Tibial nerve (tissue), 4 donors: ENCODE measurements at places on chromosomes 6 and 20.

DNA sequence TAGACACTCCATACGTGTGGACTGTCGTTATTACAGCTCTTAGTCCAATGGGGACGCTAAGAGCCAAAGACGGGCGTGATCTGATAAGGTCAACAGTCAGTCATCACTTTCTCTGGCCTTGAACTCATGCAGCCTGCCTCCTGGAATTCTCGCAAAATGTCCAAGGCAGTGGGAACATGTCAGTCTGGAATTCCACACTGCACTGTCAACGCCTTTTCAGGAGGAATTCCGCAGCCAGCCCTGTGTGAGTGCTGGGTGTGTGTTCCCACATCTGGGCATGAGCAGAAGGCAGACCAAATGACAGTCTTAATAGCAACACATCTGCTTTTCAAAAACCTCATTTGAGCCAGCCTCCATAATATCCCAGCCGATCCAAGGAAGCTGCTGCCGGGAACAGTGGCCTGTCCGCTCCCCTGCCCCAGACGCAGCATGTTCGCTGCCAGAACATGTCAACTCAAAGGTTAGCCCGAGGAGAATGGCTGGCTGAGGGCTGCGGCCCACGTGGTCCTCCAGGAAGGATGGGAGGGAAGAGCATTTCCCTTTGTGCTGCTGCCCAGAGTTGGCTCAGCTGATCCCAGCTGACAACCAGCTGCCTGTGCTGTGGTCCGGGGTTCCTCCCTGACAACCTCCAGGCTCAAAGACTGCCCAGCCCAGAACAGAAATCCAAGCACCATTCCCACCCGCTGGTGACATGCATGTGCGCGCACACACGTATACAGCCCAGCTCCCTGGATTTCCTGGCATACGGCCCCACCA is 103.1 kb downstream of the SULF2 start:
- no peak for DNase-seq

GRCh38 chr6:42224222-42225028 is 6.8 kb upstream of the MRPS10 start:
- no peak for DNase-seq

GRCh38 chr6:137894779-137895385 is 27.8 kb downstream of the TNFAIP3 start:
- DNase-seq: no peak

- DNase-seq: no peak
Measured at GRCh38 chr20:4490606-4491280, 231.0 kb upstream of the PRND start.

DNA sequence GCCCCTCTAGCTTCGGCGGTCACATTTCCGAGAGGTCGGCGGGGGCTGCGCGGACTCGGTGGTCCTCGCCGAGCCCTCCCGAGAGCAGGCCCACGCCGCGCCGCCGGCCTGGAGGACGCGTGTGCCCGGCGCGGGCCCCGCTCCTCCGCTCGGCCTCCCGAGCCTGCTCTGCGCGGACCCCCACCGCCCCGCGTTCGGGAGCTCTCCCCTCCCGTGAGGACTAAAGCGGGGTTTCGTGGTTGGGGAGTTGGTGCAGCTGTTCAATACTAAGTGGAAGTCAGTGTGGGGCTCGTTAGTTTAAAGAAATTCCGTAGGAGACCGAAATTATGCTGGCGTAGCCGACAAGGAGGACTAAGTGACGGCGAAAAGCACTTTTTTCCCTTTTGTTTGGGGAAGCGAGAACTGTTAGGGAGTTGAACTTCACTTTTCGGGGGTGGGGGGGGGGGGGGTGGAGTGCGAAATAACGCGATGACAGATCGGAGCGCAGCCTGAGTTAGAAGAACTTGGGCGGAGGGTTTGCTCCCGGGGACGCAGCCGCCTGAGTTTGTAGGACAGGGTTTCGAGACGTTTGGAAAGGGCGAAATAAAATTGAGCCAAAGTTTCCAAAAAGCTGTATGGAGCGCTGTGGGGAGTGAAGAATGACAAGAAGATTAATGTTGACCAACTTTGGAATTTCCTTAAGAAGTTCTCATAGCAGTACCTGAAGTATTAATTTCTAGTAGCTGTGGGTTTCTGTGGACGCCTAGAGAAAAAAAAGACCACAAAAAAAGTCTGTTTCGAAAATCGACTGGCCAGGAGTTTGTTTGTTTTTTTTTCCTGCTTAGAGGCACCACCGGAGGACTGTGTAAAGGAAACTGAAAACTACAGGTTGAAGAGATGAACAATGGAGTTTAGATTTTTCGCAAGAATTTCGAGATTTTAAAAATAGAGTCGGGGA is 1.4 kb downstream of the QKI start:
- DNase-seq: peak; percentile 53

- peak; percentile 62 for DNase-seq
Measured at GRCh38 chr6:26304797-26305640, 60.0 kb upstream of the BTN3A2 start.

DNA sequence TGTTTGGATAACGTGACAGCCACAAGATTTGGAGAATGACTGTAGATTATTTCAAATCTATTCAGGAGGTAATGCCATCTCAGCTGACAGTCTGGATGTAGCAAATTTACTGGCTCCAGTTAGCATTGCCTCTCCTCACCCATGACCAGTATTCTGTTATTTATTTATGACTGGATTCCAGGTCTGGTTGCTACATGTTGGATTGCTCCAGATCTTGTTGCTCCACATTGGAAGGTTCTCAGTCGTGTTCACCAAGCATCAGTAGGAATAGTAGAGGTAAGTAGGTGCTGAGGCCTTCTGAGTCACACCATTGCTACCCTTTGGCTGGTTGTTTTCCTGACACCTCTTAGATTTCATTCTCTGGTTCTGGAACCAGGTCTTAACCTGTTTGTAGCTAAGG is 69.5 kb upstream of the ELOVL5 start:
- no peak for DNase-seq

DNA sequence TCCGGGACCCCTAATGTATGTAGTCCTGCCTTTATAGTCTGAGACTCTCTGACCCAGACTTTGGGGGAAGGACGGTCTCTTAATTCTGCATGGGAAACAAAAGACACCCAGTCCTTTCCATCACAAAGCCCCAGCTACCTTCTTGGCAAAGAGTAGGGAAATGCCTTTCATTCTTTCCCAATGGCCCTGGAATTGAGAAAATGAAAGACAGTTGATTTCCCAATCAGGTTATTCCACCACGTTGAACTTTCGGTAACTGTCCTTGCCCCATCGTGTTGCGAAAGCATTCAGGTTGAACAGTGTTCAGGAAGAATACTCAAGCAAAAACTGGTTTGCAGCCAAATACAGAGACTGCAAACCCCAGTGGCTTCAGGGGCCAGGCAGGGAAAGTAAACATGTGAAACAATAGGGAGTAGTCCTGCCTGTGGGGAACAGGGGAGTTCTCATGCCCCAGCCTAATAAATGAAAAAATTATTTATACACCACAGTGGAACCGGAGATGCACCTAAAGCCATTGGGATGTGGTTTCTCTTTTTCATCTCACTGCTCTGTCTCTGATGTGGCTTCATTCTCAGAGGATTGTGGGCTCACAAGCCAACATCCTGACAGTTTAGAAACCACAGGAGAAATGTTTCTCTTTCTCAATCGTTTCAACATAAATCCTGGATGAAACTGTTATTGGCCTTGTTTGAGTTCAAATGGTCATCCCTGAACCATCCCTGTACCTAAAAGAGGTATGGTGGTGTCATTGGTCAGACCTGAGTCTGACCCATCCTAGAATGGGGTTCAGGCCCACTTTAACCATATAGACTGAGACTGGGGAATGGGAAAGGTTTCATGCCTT is 44.2 kb upstream of the SLC9A8 start:
- DNase-seq: peak; percentile 41

GRCh38 chr6:85866370-85866730 is 223.7 kb upstream of the SYNCRIP start:
- DNase-seq: no peak

DNA sequence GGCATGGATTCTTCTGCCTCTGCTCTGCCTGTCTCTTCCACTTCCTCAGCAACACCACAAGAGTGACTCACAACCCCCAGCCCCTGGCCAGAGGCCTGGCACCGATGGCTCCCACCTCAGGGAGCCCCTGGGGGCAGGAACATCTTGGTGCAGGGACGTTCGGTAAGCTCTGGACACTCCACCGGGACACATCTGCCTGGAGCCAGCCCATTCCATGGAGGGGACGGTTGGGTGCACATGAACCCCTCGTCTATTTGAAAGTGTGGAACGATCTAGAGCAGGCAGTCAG is 246.5 kb downstream of the ERMARD start:
- no peak for DNase-seq

DNA sequence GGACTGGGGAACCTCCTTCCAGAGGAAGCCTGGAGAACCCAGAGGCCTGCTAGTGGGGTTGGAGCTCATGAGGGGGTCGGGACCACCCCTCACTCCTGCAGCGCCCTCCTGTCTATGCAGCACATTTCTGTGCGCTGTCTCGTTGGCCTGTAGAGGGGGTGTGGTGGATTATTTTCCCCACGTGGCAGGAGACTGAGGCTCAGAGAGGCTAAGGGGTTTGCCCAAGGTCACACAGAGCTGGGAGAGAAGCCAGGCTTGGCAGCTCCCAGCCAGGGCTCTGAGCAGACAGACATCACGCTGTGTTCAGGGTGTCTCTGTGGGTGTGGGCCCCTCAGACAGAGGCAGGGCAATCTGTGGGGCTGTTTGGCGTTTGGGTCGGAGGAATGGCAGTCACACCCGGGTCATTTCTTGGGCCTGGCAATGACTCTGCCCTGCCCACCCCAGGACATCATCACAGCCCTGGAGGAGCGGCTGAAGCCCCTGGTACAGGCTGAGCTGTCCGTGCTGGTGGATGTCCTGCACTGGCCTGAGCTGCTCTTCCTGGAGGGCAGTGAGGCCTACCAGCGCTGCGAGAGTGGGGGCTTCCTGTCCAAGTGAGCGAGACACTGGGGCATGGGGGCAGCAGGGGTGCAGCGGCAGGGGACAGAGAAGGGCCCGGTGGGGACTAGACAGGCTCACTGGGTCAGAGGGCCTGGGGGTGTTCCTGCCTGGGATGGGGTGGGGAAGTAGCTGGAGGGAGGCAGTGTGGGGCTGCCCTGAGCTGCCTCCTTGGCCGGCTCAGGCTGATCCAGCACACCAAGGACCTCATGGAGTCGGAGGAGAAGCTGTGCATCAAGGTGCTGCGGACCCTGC is 27.7 kb downstream of the UQCC2 start:
- DNase-seq: no peak

DNA sequence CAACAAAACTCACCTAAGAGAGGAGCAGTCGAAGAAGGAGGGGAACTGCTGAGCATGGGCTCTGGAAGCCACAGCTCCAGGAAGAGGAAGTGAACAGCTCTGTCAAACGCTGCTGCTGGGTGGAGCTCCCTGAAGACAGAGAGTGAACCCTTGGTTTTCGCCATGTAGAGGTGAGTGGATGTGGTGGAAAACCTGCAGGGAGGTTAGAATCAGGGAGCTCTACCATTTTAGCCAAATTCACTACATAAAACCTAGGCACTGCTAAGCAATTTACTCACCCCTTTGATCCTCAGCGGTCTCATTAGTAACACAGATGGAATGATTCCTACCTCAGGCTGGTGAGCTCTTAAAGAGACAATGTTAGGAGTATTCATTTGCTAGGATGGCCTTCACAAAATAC is 19.4 kb upstream of the TFAP2A start:
- DNase-seq: no peak

DNA sequence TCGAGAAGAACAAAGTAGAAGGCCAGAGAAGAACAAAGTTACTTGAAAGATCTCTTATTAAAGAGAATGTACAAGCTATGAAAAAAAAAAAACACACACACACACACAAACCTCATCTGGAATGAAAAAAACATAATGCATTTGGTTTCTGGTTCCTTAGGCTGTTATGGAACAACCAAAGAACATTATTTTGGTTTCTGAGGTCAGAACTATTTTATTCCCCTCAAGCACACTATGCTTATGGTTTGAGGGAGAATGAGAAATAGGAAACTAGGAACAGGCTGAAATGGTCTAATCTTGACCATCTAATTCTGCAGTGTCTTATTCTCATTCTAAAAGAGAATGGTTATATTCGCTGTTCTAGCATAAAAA is 8.8 kb downstream of the PRDM1 start:
- no peak for DNase-seq

- no peak for DNase-seq
Measured at GRCh38 chr6:169959136-169960002, 207.9 kb downstream of the ERMARD start.

- DNase-seq: no peak
Measured at GRCh38 chr6:83313882-83314281, 117.0 kb downstream of the ME1 start.

DNA sequence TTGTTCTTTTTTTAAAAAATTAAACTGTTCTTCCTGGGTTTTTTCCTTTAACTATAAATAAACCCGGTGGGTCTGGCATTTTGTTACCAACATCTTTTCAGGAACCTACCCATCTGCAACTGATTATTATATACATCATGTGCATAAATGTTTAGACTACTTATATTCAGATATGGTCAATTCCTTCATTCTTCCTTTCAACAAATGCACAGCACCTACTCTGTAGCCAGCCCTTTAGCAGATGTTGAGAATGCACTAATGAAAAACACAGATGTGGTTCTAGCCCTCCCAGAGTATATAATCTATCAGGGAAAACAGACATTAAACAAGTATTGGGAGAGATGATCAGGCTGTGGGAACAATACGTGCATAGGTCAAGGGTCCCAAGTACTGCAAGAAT is 237.1 kb downstream of the UST start:
- no peak for DNase-seq

- peak; percentile 84 for DNase-seq
Measured at GRCh38 chr6:137705160-137706082, 161.6 kb upstream of the TNFAIP3 start.
